RPMI7951 (cell line): ENCODE measurements at places on chromosomes 5 and 9. TPM values are rescaled to one million over a fixed set of nuclear protein-coding genes. Genes with fewer than 3 reads are reported as not detected.

CCL27 gene
- total RNA-seq, result not detected in 2 replicates

PCDHA7 gene
- total RNA-seq, result 0.88 and 1.1 TPM in 2 replicates

PCDHB16 gene
- total RNA-seq, result 2.0 and 2.1 TPM in 2 replicates

PPIC gene
- total RNA-seq, result 34.0 and 48.2 TPM in 2 replicates

ADAMTS12 gene
- total RNA-seq, result 30.0 and 31.7 TPM in 2 replicates

FREM1 gene
- 0.60 and 0.88 TPM in 2 replicates for total RNA-seq
